ENCODE measurements at places on chromosomes 4 and X.

DNA sequence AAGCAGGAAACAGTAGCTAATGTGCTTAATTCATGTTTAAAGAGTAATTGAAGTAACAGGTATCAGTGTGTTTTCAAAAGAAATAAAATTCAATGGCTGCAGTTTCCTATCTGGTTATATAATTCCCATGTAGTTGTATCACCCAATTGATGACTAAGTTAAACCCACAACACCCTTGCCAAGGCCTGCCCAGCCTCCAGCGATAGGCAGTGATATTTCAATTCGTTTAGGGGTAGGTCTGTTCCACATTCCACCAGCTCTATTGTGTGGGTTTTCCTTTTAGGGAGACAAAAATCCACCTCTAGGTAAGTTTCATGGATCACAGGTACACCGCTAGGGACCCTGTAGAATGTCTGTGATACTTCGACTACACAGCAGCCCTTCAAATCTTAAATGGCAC lies 24.7 kb upstream of the MXRA5 start:
- no peak for DNase-seq

DNA sequence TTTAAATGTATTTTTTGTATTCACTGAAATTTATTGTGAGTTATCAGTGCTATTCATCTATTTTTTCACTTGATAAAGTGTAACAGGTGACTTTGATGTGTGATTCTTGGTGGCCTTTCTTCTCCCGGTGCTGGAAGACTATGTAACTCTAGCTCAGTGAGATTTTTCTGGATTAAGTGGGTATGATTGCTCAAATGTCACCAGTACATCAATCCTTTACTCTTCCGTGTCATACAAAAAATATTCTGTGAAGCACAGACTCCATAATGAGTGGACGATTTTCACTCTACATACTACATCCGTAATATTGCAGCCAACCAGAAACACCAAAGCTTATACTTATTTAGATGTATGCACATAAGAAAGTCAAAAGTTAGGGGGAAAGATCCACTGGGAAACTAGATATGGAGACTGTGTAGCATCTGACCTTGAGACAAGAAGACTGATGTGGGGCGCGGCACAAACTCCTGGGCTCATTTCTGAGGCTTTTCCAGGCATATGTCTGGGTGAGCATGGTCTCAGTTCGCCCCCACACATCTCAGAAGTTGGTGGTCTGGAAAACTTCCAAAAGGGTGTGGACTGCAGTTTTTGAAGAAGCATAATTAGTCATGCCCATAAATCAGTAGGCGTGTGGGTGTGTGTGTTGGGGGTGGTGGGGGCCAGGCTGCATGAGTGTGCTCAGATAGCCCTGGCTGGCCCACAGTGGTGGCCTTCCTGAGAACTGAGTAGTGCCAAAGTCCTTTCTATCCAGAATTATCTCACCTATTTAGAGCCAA lies 53.9 kb upstream of the TENM3 start:
- DNase-seq: no peak

DNA sequence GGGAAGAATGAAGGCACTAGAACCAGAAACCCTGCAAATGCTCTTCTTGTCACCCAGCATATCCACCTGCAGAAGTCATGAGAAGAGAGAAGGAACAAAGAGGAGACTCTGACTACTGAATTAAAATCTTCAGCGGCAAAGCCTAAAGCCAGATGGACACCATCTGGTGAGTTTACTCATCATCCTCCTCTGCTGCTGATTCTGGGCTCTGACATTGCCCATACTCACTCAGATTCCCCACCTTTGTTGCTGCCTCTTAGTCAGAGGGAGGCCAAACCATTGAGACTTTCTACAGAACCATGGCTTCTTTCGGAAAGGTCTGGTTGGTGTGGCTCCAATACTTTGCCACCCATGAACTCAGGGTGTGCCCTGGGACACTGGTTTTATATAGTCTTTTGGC lies 181.7 kb downstream of the AR start:
- no peak for DNase-seq

DNA sequence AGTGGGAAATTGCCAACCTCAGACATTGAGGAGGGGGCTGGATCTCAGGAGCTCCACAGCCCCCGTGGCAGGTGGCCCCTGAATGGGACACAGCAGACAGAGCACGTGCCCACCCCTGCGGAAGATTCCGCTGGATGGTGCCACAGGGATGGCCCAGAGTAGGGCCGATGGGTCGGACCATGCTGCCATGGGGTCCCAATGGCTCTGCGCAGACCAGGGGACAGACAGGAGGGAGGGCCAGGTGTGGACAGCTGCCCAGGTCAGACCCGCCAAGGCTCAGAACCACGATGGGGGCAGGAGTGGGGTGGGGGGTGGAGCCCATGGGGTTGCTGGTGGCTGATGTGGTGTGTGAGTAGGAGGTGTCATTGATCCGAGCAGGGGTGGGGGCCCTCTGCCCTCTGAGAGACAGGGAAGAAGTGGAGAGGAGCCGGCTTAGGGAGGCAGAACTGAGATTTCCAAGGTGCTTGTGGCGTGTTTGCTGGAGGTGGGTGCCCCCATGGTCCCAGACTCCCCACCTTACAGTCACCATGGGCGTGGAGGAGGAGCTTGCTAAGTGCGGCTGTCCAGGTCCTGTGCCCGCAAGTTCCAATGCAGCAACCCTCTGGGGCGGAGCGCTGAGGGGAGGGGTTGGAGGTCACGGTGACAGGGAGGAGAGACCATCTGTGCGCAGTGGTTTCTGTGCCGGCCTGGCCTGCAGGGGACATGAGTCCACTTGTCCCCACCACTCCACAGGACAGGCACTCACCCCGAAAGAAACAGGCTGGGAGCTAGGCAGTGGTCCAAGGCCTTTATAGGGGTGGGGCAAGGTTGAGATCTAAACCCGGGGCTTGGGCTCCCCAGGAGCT lies 12.9 kb downstream of the SH3TC1 start:
- no peak for DNase-seq

- DNase-seq: no peak
These were observed 126.9 kb upstream of the GPRIN3 start for GRCh38 chr4:89434364-89434988.

DNA sequence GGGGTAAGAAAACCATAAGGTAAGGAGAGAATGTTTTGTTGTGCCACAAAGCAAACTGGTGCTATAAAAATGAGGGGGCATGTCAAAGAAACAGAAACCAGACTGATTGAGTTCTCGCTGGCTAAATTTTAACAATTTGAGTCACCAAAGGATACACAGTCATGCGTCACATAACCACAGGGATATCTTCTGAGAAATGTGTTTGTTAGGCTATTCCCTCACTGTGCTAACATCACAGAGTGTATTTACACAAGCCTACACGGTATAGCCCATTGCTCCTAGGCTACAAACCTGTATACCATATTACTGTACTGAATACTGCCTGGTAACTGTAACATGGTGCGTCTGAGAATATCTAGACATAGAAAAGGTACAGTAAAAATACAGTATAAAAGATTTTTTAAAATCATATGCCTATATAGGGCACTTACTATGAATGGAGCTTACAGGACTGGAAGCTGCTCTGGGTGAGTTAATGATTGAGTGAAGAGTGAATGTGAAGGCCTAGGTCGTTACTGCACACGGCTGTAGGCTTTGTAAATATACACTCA lies 50.1 kb downstream of the FBXW7 start:
- no peak for DNase-seq

- DNase-seq: no peak
These were observed 436.7 kb upstream of the AADAT start for GRCh38 chr4:170526471-170526870.

DNA sequence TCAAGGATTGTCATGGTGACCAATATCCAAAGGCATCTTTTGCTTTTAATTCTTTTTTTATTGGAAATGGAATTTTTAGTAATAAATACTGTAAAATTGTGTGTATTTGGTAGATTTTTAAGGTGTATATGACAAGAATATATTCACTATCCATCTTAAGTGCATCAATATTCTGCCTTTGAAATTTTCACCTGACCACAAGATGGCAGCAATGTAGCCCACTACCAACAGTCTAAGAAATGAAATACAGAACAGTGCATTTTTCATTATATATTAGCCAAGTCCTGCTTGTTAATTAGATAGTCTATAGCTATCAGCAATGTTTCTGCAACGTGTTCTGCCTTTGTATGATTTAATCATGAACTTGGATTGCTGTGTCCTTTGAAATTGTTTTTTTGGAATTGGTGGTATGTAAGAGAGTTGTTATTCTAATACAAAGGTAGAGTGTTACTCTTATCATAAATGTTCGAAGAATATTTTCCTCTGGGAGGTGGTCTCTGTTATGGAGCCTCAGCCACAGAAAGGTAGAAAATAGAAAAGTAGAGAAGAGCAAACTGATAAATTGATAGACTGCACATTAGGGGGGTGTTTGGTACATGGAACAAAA lies 38.2 kb downstream of the HPGDS start:
- DNase-seq: no peak

DNA sequence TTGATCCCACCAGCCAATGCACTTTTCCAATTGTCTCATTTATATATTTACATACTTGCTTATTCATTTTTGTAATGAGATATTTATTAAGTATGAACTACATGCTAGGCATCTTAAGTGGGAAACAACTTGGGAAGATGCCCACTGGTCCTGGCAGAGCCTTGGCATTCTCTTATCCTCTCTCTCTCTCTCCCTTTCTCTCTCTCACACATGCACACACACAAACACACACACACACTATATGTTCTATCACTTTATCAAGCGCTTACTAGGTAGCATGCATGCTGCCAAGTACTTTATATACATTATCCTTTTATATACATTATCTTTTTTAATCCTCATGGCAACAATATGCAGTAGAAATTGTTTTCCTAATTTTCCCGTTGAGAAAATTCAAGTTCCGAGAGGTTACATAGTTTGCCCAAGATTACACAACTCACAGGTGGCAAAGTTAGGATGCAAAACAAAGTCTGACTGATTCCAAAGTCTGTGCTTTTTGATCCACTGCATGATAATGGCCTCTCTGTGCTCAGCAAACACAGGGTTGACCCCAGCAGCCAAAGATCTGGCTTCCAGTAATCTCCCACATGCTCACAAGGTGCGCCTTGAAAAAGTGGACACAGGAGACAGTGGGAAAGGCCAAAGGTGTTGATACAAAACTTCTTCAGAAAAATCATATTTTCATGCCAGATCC lies 173.1 kb upstream of the KLF3 start:
- DNase-seq: no peak

DNA sequence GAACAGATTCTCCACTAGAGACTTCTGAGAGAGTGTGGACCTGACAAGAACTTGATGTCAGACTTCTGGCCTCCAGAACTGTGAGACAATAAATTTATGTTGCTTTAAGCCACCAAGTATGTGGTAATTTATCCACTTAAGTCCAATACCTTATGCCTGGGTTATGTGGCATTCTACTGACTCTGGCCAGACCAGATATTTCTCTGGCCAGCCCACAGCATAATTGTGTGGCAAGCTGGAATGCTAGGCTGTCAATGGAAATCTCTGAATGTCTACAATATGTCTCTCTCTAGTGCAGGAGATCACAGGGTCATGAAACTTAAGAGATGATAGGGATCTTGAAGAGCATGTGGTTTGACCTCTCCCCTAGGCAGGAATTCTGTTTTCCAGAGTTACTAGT lies 251.0 kb downstream of the ZNF674 start:
- DNase-seq: no peak

DNA sequence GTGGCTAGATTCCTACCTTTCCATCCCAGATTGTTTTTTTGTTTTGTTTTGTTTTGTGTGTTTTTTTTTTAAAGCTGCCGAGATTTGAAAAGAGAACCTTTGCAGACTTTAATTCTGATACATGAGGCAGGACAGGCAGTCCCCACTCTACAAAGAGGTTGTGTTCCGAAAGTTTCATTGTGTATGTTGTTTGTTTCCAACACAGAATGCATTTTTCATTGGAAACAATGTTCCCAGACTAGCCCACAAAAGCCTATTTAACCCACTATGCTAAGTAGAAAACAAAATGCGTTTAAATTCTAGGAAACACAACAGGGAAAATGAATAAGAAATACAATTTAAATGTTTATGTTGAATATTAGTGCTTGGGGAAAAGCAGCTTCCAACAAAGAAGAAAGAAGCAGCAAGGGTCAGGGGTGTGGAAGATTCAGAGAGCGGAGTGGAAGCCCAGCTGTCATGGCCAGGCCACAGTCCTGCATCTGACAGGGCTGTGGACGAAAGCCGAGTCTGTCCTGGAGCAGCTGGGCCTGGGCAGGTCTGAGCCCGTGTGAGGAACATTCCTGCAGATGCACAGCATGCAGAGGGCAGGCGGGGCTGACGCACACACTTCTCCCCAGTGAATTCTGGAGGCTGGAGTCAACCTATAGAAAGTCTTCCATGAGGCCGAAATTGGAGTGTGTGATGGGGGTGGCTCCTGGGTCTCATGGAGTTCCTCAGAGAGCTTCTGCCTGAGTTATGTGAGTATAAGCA lies 12.4 kb upstream of the SETD7 start:
- DNase-seq: no peak

DNA sequence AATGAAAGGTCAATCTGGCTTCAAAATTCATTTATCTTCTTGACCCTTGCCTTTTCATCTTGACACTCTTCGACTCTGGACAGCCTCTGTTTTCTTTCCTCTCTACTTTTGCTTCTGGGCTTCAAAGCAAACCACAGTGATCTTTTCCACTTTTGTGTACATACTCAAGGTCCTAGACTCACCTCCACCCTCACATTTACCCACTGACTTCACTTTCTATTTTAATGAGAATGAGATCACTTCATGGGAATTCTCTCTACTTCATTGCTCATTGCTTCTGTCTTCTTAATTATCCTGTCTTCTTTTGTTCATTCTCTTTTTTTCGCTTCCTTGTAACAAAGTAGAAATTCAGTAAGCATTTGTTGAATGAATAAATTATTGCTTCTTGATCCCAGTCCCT lies 330.1 kb upstream of the HAND2 start:
- no peak for DNase-seq

- no peak for DNase-seq
These were observed 383.5 kb downstream of the STPG2 start for GRCh38 chr4:97759785-97760184.

- DNase-seq: no peak
These were observed 132.5 kb downstream of the PTTG2 start for GRCh38 chr4:38092701-38093100.

- no peak for DNase-seq
These were observed 226.3 kb downstream of the KCNIP4 start for GRCh38 chr4:21722157-21722839.

DNA sequence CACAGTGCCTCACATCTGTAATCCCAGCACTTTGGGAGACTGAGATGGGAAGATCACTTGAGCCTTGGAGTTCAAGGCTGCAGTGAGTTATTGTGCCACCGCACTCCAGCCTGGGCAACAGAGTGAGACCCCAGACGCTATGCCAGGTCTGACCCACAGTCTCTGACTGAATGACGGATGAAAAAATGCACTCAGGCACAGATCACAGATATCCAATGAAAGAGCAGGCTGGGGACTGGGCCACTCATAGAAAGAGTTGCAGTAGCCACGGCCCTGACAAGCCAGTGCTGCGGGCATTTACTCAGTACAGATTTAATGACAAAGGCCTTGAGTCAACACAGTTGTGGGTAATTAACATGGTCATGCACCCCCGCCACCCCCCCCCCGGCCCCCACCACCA lies 22.7 kb downstream of the NUDT6 start:
- no peak for DNase-seq

GRCh38 chr4:7558436-7558835 lies 123.7 kb upstream of the PSAPL1 start:
- no peak for DNase-seq

- no peak for DNase-seq
These were observed 201.7 kb downstream of the SPRY1 start for GRCh38 chr4:123598331-123598730.

GRCh38 chrX:41684138-41684537 lies 4.6 kb upstream of the GPR34 start:
- DNase-seq: no peak
